SK-N-SH treated with all-trans-retinoic acid at 6 μM for 48 hours (cell line): ENCODE measurements at places on chromosomes 5 and 9.

- peak; percentile 65 for ATAC-seq
Measured at GRCh38 chr5:74639807-74640449, 600 bp downstream of the ENC1 start.

GRCh38 chr5:125700380-125700861, 722.8 kb upstream of the GRAMD2B start:
- ATAC-seq, result no peak

- ATAC-seq, result no peak
Measured at GRCh38 chr9:21415493-21416267, 6.8 kb downstream of the IFNA8 start.

- no peak for ATAC-seq
Measured at GRCh38 chr9:99137225-99137624, 32.3 kb downstream of the TGFBR1 start.

DNA sequence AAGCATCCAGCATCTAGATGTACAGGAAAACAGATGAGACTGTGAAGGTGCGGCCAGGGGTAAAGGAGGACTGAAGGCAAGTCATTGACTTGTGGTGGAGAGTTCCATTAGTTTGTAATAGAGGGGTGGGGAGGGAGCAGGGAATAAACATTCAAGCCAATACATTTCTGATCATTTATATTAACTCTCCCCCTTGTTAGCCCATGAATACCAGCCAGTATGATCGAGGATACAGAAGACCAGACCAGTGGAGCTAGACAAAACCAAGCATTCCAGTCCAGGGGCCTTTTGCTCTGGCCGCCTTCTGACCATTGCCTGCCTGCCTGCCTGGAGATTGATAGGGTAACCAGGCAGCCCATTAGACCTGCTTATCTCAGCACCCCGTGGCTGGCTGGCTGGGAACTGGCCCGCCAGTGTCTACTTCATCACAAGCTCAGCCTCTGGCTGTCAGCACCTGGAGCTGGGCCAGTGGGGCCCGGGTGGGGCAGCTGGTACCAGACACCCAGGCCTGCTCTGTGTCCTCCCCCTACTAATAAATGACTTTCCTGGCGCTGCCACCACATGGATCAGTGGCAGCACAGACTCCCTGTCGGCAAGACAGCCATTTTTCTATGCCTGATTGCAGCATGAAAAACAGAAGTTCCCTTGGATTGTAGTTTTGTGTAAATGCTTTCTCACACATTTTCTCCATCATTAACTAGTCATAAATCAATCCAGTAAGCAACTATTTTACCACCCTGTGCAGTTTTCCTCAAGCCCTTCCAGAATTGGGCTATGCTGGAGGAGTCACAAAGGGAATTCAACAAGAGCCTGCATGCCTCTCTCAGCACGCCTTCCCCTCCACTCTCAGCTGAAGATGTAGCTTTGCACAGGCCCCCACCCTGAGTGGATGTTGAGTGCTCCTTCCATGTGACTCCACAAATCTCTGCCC, 181.3 kb downstream of the SNCAIP start:
- peak; percentile 80 for ATAC-seq

DNA sequence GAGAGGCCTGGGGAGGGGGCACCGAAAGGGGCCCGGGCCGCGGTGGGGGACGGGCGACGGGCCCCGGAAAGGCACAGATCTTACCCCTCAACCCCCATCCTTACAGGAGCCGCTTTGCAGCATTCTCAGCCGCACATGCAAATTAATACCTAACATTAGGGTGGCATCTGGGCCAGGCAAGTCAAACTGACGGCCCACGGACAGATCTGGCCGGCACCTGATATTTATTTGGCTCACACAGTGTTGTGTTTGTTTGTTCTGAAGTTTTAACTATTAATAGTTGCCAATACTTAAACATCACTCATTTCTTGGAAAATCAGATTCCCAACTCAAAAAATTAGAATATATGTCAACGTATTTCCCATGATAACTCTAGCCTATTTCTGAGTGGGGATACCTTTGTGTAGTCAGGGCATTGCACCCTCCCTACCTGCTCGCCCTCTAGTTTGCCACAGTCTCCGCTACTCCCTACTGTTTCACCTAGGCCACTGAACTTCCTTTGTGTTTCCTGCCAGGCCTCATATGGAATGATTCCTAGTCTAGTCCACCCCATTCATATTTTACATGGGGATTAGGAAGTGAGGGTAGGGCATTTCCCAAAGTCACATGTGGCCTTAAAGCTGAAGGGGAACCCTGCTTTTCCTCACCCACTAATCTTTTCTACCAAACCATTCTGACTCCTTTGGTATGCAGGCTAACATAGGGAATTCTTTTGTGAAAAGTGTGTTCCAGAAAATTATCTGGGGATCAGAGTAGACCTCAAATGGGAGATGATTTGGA, 71.9 kb upstream of the LARP1 start:
- ATAC-seq, result peak; percentile 58

- ATAC-seq, result peak; percentile 71
Measured at GRCh38 chr5:124902097-124902821, 155.8 kb upstream of the ZNF608 start.

- no peak for ATAC-seq
Measured at GRCh38 chr9:136083558-136084062, 11.5 kb downstream of the NACC2 start.

- peak; percentile 4; the same call in 2 of the 3 replicates for ATAC-seq
Measured at GRCh38 chr5:171386861-171387344, 746 bp upstream of the NPM1 start.

DNA sequence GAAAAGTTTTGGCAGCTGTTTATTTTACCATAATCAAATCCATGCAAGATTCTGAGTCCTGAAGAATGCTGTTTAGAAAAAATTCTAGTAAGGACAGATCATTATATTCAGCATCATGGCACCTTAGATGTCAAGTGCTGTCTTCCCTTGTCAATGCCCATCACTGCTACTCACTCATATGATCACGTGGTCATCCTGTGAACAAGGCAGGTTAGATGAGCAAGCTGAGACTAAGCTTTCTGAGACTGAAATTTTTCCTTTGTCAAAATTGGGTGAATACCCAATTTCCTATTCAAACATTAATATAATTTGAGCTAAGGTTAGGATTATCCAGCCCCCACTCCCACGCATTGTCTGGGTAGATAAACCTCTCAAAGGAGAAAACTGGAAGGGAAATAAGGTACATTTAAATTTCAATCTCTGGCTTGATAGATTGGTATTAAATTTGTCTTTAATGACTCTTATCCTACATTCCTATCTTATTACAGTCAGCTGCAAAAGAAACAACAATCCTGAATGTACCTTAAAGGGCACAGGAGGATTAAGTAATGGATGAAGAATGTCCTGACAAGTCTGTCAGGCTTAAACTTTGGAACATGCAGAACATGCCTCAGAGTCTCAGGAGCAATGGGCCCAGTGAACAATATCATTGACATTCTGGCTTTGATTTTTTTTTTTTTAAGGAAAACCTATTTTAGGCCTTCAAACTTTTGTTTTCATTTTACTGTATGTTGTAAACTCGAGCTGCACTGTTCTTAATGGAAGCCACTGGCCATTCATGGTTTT, 148.7 kb upstream of the RANBP3L start:
- ATAC-seq, result no peak

DNA sequence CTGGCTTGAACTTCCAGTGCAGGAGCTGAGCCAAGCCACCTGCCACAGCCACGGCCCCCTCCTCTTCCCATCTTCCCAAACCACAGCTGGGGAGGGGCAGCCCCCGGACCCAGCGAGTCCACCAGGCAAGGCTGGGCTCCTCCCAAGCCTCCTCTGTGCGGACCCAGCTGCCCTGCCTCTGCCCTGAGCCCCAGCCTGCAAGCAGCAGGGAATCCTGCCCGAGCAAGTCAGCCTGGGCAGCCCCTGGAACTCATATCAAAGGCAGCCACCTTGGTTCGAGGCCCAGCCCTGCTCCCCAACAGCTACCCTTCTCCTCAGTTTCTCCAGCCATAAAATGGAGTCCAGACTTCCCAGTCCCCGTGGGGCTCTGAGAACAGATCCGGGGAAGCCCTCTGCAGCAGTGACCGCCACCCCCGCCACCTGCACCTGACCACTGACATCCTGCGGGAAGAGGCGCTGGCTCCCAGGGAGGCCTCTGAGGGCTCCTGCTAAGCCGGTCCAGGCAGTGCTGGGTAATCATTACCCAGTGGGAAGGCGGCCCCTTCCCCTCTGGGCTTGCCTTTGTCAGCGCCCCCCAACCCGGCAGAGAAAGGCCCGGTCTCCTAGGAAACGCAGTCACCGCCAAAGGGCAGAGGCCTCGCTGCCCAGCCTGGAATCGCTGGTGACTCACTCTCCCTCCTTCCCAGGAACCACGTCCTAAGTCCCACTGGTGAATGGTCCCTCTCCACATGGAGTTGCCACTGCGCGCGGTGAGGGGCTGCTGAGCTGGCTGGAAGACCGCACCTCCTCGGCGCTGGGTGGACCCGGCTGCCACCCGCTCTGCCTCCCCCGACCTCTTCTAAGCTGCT, 1.5 kb downstream of the VAV2 start:
- ATAC-seq, result peak; percentile 31

GRCh38 chr9:87181670-87182069, 234.4 kb upstream of the GAS1 start:
- ATAC-seq, result no peak

- ATAC-seq, result no peak
Measured at GRCh38 chr5:68465133-68465532, 249.6 kb downstream of the PIK3R1 start.

- ATAC-seq, result no peak
Measured at GRCh38 chr5:77924081-77924480, 147.9 kb upstream of the TBCA start.

- ATAC-seq, result no peak
Measured at GRCh38 chr5:118628660-118629354, 359.5 kb downstream of the DTWD2 start.

GRCh38 chr5:133890314-133890713, 78.1 kb downstream of the C5orf15 start:
- ATAC-seq, result no peak

GRCh38 chr5:180162304-180162661, 46.7 kb downstream of the RASGEF1C start:
- ATAC-seq, result no peak

GRCh38 chr5:52657247-52657645, 130.5 kb upstream of the ITGA1 start:
- peak; percentile 49; the same call in 2 of the 3 replicates for ATAC-seq

DNA sequence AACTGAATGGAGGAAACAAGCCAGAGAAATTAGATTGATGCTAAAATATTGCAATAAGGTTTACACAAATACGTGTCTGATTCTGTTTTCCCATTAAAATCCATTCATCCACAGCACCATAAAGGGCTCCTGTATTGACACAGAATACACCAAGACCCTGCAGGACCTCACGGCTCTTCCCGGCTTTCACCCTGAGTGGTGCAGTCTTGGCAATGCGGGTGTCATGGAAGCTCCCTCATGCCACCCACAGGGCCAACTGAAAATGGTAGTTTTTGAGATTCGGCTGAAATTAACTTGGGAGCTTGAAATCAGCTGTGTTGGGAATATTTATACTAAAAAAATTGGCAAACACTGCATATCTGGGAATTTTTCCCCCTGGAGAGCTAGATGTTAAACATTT, 17.3 kb upstream of the EXOC3 start:
- ATAC-seq, result no peak

DNA sequence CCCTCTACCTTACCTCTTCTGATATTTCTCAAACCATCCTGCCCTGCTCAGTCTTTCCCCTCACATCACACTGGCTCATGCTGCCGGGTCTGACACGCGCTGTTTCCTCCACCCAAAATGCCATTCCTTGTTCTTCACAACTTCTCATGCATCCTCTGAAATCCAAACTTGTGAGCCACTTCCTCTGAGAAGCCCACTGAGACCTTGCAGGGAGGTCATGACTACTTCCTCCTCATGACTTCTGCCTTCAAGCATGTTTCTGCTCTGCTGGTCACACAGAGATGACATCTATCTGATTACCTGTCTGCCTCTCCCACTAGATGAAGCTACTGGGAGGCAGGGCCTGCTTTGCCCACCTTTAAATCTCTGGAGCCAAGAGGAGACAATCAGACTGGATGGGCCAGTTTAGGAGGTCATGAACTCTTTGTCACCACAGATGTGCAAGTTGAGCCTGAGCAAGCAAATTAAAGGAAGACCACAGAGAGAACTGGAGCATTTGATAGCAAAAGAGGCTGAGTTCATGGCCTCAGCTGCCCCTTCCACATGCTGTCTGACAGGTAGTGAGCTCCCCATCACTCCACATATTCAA, 119.8 kb upstream of the TBC1D2 start:
- no peak for ATAC-seq

DNA sequence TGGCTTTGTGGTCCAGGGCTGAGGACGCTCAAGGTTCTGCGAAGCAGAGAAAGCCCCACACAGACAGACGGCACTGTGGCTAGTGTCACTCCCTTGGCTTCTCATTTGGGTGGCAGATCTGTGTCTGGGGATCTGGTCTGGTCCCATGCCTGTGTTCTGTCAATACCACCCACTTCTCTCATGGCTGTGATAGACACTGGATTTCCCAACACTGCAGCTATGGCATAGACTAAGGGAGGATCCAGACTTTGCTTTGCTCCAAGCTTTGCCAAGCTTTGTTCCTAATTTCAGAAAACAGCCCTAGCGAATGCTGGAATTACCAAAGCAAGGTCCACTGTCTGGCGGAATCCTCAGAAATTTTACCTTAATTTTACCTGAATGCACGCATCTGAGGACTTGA, 62.1 kb downstream of the GADD45G start:
- no peak for ATAC-seq

GRCh38 chr5:96431376-96432187, 1.5 kb downstream of the PCSK1 start:
- no peak for ATAC-seq

DNA sequence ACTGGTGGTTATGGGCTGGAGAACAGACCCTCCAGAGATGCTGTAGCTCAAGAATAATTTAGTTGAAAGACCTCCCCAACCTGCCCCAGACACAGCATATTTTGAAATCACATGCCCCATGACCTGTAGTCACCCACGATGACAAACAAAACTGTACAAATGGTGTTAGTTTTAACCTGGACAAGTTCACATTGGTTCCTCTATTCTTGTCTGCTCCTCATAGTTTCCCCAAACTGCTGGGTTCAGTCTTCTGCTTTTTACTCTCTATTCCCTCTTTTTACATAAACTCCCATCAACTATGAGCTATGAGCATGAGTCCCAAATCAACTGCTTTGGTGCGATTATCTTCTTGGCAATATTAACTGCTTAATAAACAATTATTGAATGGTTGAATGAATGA, 365.3 kb upstream of the CLINT1 start:
- ATAC-seq, result no peak

DNA sequence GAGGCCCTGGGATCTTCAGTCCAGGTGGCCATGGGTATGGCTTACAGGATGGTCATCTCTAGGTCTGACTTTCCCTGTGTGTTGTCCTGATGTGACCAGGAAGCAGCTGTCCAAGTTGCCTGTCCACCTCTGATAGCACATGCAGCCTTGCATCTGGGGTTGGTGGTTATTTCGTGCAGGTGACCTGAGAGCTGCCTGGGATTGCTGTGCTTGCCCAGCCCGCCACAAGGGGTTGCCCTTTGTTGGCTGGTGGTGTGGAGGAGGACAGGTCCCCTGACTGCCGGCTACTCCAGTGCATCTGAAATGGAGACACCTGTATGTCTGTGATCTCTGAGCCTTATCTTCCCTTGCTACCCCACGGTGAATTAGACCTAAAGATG, 212.6 kb downstream of the ARHGAP26 start:
- ATAC-seq, result peak; percentile 2; the same call in 2 of the 3 replicates

GRCh38 chr5:95669540-95669939, 13.3 kb downstream of the SPATA9 start:
- peak; percentile 94 for ATAC-seq

GRCh38 chr5:36337597-36337996, 35.9 kb upstream of the RANBP3L start:
- no peak for ATAC-seq

- peak; percentile 11; the same call in 1 of the 3 replicates for ATAC-seq
Measured at GRCh38 chr9:124758691-124759090, 12.4 kb downstream of the NR6A1 start.

- ATAC-seq, result no peak
Measured at GRCh38 chr9:4180907-4181605, 118.8 kb downstream of the GLIS3 start.

GRCh38 chr9:108163321-108164005, 673.9 kb upstream of the KLF4 start:
- no peak for ATAC-seq
